ENCODE measurements at places on chromosomes 4 and X.

DNA sequence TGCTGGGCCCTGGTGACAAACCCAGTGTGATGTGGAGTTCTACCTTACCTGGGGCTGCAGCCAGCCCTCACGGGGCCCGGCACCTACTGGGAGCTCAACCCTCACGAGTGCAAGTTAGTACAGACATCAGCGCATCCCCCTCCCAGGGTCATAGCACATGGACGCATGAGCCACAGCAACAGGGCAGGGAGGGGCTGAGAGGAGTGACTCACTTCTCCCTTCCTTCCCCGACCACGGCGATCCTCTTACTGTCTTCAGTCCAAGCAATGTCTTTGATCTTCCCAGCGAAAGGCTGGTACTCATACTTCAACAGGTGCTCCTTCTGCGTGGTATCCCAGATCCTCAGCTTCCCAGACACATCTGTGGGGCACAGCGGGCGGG, 17.8 kb downstream of the WDR1 start:
- DNase-seq: no peak

DNA sequence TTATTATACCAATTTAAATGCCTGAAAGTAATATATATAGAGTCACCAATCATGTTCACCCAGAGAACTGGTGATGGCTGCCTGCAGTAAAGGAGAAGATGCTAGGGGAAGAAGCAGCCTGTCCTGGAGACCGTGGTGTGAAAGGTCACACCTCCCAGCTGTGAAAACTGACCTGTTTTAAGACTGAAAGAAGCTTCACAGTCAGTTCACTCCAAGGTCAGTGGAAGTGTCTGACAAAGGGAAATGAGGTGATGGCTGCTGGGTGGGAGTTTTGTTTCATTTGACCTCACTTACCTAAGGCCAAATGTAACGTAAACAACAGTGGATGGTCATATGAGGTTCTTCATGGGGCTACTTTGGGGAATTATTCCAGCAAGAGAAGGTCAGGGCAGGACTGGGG, 352.1 kb upstream of the GATB start:
- no peak for DNase-seq

DNA sequence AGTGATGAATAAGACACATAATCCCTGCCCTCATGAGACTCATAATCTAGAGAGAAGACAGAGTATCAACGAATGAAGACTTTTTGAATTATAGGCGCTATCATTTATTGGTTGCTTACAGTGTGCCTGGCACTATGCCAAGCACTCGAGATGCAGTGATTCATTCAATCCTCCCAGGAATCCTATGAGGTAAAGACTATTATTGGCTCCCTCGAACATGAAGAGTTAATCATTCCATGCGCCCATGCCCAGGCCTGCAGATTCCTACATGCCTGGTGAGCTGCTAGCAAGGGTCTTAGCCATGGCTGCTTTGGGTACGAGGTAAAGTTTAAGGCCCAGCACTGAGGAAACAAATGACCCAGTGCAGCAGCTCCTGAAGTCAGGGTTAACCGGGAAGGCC, 47.0 kb downstream of the TEX13B start:
- DNase-seq: no peak

- DNase-seq: no peak
Observed at GRCh38 chr4:184812651-184813181, 13.1 kb downstream of the ACSL1 start.

DNA sequence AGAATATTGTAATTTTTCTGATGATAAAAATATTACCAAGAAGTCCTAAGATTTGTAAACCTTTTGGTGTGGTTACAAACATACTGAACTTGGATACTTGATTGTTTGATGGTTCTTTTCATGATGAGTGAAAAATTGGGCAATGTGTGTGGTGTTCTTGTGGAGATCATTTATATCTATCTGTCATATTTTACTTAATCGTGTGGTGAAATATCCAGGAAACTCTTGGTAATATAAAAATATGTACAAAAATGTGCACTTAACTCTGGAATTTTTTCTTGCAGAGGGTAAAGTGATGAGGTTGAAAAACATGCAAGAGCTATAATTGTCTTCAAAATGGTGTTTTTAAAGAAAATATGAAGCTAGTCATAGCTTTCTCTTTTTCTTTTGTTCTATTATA, 2.8 kb downstream of the DCUN1D4 start:
- DNase-seq: no peak

GRCh38 chrX:124634363-124634762, 288.0 kb downstream of the SH2D1A start:
- no peak for DNase-seq

DNA sequence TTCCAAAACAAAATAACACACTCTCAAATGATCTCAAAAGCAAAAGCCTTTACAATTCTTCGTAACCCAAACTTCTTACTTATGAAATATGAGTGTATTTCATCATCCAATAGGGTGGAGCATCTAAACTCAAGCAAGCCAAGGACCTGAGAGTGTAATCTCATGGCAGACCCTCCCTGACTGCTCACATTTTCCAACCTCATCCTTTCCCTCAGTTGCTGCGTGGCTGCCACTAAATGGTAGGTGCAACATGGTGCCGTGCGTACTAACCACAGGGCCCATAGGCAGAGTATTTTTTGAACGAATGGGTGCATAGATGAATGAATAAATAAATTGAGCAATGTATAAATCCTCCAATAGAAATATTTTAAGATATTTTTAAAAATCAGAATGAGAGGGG, 45.4 kb downstream of the TTC29 start:
- DNase-seq: no peak

GRCh38 chr4:148271166-148271565, 171.0 kb downstream of the NR3C2 start:
- no peak for DNase-seq

- DNase-seq: no peak
Observed at GRCh38 chr4:100557306-100557705, 39.5 kb upstream of the EMCN start.

GRCh38 chr4:148341980-148342800, 100.0 kb downstream of the NR3C2 start:
- no peak for DNase-seq

- no peak for DNase-seq
Observed at GRCh38 chrX:45745479-45745878, 544.8 kb upstream of the DIPK2B start.

DNA sequence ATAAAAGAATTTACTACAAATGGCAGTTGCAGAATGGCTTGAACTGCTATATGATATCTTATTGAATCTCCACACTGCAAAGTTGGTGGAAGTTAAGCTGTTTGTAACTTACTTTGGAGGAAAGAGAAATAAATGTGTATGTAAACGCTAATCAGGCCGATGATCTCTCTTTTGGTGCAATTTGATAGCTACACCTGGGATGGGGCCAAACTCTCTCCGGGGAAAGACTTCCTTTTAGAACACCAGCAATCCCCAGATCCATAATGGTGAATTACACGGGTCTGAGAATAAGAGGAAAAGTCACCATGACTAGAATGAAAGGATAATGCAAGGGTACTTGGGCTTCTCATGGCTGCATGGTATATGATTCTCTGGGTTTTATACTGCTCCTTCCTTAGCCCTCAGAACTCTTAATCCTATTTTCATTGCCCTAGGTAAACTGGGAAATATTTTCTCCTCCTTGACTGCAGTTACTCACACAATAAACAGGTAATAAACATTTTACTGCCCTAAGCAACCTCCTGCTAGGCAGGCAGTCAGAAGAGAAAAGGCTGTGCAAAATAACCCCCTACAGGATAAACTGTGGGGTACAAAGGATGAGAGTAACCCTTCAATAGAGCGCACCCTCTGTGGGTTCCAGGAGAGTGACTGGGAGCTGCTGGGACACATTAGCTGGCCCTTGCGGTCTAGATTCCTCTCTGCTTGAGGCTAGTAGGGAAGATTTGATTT, 109.3 kb downstream of the MGST2 start:
- DNase-seq: no peak

GRCh38 chrX:25925946-25926345, 212.2 kb upstream of the MAGEB18 start:
- no peak for DNase-seq

DNA sequence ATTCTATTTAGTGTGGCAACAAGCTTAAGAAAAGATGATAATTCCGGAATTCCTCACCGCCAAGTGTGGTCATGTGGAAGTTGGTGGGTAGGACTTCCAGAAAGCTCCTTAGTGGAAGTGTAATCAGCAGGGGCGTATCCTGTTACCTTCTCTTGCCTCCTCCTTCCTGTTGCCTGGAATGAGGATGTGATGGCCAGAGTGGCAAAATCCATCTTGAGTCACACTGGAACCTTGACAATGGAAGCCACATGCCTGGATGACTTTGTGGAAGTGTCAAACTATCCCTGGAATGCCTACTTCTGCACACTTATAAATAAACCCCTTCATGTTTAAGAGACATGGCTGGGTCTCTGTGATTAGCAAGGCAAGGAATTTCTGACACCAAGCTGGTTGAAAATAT, 191.0 kb downstream of the PRDM5 start:
- no peak for DNase-seq

DNA sequence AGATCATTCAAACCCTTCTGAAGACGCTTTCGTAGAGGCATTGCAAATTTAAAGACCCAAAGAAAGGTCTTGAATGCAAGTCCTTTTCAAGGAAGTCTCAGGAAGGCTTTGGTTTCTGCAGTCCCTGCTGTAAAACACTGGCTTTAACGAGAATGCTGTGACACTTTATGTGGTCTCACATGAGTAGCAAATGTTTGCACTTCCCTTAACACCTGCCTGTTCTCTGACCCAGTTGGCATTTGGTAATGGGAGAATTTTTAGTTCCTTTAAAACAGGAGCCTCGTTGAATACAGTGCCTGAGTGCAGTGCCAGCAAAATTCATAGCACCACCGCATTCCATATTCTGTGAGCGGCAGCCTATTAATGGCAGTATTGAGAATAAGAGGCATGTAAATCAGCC, 330.5 kb upstream of the PRKX start:
- no peak for DNase-seq

DNA sequence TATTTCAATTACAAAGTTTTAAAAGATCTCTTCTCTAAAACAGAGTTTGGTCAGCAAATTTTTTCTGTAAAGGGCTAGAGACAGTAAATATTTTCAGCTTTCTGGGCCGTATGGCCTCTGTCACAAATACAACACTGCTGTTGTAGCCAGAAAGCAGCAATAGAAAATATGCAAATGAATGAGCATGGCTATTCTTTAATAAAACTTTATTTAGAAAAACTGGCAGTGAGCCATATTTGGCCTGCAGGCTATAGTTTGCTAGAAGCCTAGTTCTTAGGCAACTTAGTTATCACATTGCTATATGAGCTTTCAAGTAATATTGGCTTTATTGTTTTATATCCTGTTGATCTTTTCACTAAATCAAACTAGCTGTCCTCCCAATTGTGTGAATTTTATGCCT, 26.5 kb upstream of the XK start:
- no peak for DNase-seq

GRCh38 chr4:56468097-56468422, 643 bp downstream of the SRP72 start:
- no peak for DNase-seq

Data from right hindlimb (tissue), 1 donor.